ENCODE measurements at places on chromosomes 16 and 17. TPM values are rescaled to one million over a fixed set of nuclear protein-coding genes. Genes with fewer than 3 reads are reported as not detected.

The DNAH17 gene
- not detected for total RNA-seq

The KRT20 gene
- total RNA-seq: not detected

The FGF11 gene
- total RNA-seq: 12.9 TPM

The MT1G gene
- not detected for total RNA-seq
